ENCODE measurements at places on chromosomes 16 and 17.

- no peak for DNase-seq
Observed at GRCh38 chr16:73145166-73145880, 97.4 kb upstream of the ZFHX3 start.

GRCh38 chr17:32627239-32627996 is 140.6 kb downstream of the CDK5R1 start:
- no peak for DNase-seq

DNA sequence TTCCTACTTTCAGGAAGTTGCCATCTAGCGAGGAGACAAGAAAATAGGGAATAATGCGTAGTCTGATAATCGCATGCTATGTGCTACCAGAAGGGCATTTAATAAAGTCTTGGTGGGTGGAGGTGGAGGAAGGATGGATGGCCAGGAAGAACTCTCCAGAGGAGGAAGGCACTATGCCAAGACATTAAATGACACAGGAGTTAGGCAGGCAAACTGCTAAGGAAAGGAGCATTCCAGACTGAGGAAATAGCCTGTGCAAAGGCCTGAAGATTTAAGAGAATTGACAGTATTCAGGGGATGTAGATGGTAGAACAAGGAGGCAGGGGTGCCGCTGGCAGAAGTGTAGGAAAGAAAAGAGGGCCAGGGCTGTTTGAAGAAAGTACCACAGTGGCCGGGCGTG is 19.3 kb upstream of the ARHGAP44 start:
- no peak for DNase-seq

DNA sequence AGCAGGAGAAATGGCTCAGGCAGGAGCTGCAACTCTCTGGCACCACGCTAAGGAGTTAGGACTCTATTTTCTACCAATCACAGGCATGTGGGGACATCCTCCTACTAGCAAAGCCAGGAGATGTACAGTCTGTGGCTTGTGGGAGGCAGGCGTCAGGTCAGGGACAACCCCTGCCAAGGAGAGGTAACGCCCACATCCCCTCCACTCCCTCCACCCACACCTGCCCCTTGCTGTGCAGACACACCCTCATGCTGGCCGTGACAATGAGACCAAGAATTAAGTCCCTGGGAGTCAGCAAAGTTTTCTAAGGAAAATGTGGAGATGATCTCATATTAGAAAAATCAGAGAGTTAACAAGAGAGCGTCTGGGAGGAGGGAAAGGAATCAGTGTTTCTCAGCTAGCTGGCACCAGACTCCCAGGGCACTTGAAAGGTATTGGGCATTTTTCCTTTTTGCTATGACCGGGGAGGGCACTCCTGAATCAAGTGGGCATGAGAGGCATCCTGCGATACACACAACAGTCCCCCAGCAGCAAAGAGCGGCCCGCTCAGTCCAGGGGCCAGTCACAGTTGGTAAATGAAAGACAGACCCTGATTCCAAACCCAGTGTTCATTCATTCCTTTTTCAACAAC is 87.3 kb upstream of the RPL38 start:
- DNase-seq: no peak

GRCh38 chr17:8052256-8053252 is 13.7 kb downstream of the ALOX15B start:
- no peak for DNase-seq

DNA sequence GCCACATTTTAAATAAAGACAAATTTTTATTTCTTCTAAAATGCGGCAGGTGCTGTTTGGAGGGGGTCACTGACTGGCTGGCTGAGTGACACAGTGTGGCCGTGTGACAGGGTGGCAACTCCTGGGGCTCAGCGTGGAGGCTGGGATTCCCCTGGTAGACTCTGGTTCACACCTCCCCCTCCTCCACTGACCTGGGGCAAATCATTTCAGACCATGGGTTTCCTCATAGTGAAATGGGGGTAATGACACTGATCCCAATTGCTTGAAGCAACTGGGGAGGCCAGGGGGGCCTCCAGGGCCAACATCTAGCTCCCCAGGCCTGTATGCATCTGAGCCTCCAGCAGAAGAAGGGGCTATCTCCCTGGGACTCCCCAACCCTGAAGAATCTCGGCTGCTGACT is 6.6 kb downstream of the HSD11B2 start:
- no peak for DNase-seq

GRCh38 chr17:81927152-81927652 is 333 bp downstream of the MAFG start:
- no peak for DNase-seq

GRCh38 chr16:3179651-3180050 is 8.4 kb upstream of the OR1F1 start:
- no peak for DNase-seq

DNA sequence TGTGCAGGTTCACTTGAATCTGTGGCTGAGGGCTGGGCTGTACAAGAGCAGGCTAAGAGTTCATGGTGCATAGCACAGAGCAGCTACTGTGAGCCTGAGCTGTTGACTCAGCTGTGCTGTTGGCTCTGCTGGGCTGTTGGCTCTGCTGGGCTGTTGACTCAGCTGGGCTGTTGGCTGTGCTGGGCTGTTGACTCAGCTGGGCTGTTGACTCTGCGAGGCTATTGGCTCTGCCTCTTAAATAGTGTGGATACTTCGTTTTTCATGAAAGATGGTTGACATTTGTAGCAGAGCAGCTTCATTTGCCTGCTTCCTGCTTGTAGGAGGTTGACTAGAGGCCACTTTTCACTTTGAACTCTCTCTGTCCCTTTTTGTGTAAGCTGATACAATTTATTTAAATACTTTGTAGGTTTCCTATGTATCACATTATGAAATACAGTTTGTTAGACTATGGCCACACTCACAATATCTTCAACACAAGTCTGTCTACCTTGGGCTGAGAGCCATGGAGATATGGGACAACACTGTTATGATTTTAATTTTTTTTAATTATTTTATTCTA is 40.3 kb upstream of the CCNF start:
- DNase-seq: peak; percentile 19

- DNase-seq: peak; percentile 80
Observed at GRCh38 chr17:65163990-65164495, 26.9 kb downstream of the RGS9 start.

DNA sequence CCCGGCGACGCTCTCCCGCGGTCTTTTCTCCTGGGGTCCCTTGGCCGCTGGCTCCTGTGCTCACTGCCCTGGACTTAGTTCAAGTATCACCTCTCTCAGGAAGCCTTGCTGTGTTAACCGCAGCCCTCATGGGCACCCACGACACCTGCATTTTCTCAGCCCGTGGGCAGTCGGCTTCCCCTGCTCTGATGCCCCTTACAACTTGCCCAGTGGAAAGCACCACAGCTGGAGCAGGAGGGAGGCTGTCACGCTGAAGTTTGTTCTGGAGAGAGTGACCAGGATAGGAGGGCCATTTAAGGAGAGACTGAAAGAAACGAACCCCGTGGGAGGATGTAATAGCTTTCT is 395 bp downstream of the STXBP4 start:
- peak; percentile 48 for DNase-seq

- peak; percentile 75 for DNase-seq
Observed at GRCh38 chr16:88705076-88705684, 1.0 kb downstream of the RNF166 start.

DNA sequence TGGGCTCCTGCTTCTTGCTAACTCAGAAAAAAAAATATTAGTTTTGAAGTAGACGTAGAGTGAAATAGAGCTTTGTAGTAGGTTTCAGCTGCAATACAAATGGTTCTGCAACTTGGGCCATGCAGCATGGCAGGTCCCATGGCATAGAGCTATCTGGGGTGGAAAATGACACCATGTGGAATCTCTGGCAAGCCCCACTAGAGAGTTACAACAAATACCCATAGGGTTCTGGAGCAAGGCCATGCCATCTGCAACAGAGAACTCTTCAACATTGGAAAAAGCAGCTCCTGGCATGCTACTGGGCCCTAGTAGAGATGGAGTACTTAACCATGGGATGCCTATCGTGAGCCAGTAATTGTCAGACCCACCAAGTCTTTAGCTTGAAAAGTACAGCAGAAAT is 25.3 kb upstream of the RBBP6 start:
- DNase-seq: no peak
